ENCODE measurements at places on chromosomes 11 and 22.

DNA sequence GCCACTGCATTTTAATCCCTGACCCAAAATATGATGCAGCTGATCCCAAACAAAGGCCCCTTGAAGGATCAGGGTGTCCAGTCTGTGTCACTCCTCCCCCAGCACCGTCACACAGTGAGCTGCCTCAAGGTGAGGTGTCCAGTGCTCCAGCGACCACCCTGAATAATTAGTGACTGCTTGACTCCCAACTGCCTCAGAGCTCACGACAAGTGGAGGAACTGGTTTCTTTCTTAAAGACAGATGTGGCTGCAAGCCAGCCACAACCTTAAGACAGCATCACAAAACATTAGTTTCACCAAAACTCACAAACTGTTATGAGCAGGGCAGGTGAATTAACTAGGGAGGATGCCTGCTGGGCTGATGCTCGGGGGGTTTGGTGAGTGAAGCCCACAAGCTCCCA lies 74.6 kb downstream of the PIWIL3 start:
- no peak for DNase-seq

DNA sequence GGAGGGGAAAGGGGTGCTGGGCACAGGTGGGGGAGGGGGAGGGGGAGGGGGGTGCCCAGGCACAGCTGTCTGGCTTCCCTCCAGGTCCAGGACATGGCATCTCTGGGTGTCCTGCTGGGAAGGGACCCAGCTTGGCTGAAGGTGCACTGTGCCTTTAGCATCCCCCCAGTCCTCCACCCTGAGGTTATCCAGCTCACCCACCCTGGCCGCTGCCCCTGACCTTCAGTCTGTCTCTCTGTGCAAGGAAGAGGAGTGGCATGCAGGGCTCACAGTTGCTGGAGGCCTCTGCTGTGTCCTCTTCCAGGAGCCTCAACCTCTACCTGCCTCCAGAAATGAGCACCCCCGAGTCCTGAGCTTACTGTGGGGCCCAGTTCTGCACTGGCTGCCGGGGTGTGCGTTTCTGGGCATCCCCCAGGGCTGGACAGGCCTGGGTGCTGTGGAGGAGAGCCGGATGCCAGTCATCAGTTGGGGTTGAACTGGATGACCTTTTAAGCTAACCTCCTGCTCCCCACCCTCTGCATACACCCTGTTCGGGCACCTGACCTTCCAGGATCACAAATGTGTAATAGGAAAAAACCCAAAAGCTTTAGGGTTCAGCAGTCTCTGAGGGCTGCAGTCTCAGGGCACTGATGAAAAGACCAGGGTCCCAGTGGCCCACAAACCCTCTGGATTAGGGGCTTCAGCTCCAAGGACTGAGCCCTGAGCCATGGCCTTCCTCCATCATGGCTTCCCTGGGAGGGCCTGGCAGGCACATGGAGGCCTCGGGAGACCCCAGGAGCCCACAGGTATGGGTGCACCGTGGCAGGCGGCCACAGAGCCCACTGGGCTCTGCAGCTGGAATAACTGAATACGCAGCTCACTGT lies 9.6 kb upstream of the CTSD start:
- no peak for DNase-seq

GRCh38 chr11:41532413-41532812 lies 73.0 kb upstream of the LRRC4C start:
- DNase-seq = no peak

DNA sequence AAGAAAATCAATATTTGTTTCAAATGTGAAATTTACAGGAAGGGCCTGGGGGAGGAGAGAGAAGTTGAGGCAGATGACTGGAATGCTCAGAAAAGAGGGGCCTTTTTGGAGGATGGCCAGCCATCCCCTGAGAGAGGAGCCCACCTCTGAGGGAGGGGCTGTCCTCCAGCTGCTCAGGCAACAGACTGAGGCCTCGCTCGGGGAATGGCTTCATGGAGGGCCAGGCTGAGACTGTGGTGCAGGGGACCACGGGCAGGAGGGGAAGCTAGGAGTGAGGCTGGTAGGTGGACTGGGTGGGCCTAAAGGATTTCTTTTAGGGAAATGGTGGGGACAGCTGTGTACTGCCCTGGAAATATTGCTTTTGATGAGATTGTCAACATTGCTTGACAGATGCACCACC lies 73.5 kb upstream of the CADM1 start:
- no peak for DNase-seq

DNA sequence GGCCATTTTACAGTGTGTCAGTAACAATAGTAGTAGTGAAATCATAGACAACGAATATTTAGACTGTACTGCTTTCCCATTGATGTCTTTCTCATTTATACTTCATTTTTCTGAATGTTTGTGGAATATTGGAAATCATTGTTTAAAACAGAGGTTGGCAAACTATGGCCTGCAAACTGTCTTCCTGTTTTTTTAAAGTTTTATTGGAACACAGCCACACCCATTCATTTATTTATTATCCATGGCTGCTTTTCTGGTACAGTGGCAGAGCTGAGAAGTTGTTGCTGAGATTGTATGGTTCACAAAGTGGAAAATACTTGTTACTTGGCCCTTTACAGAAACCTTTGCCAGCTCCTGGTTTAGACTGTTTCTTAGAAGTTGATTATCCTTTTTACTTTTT lies 13.7 kb downstream of the FAR1 start:
- DNase-seq = no peak

- no peak for DNase-seq
These were observed 14.4 kb upstream of the SERPINH1 start for GRCh38 chr11:75547617-75548058.

GRCh38 chr22:24335496-24335895 lies 64.9 kb downstream of the SPECC1L start:
- no peak for DNase-seq

Data from thoracic aorta (tissue), 2 donors.